ENCODE measurements at places on chromosomes 1 and 21. TPM values are rescaled to one million over a fixed set of nuclear protein-coding genes. Genes with fewer than 3 reads are reported as not detected.

The PRKCZ gene
- 1.3 TPM for total RNA-seq

GRCh38 chr1:236774926-236775325, 20.2 kb upstream of the MTR start:
- no peak for DNase-seq

DNA sequence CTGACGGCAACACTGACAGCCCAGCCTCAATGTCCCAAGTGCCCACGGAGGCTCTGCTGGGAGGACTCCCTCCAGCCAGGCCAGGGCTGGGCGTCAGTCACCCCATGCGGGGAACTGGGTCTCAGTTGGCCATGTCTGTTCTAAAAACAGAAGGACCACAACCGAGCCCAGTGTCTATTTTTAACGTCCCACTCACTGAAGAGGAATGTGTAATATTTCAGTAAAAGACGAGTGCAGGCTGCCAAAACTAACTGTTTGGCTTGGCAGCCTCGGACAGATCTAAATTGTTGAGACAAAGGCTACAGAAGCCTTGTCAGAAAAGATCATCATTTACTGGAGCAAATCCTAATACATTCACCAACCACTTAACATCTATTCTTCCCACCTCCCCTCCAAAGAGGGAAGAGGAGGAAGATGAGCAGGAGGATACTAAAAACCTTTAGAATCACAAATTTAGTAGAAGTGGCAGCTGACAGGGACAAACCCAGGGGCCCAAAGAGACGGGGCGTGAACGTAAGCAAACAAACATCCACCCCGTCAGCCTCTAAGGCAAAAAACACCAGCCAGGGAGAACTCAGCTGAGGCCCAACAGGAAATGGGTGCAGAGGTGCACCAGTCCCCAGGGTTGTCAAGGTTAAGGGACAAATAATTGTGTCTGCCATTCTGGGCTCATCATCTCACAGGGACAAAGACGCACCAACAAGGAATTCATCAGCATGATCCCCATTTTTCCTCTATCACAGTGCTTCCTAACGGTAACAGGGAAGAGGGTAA, 18.7 kb downstream of the C1orf198 start:
- peak; percentile 56 for DNase-seq

The CHI3L2 gene
- 10.1 TPM for total RNA-seq

The PHLDA3 gene
- total RNA-seq = 111 TPM

The PTGFR gene
- 0.85 TPM for total RNA-seq

The MCM3AP gene
- 121 TPM for total RNA-seq
